Activated CD4-positive, alpha-beta memory T cell treated with anti-CD3 and anti-CD28 coated beads for 36 hours (primary cell): ENCODE measurements at places on chromosomes 4 and X. TPM values are rescaled to one million over a fixed set of nuclear protein-coding genes. Genes with fewer than 3 reads are reported as not detected.

Gene MAGEC2
- not detected for total RNA-seq

Gene TASL
- 1.1 TPM for total RNA-seq

Gene ZCCHC12
- total RNA-seq: 3.1 TPM

DNA sequence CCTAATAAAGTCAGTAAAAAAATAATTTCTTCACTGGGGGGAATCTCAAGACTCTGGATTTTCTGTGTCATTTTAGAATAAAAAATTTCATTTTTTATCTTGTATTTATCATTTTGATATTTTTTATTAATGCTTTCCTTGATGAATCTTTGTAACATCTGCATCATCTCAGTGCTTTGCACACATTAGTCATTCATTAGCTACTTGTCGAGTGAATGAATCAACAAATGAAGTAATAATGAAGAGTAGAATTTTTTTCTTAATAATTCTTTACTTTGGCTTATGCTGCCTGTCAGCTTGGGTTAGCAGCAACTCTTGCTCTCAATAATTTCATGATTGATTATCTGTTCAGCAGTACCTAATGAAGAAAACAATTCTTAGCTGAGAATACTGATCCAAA, 530.8 kb downstream of the GRXCR1 start:
- no peak for DNase-seq

- DNase-seq: no peak
Observed at GRCh38 chr4:130233377-130234047, 1137.6 kb downstream of the C4orf33 start.

DNA sequence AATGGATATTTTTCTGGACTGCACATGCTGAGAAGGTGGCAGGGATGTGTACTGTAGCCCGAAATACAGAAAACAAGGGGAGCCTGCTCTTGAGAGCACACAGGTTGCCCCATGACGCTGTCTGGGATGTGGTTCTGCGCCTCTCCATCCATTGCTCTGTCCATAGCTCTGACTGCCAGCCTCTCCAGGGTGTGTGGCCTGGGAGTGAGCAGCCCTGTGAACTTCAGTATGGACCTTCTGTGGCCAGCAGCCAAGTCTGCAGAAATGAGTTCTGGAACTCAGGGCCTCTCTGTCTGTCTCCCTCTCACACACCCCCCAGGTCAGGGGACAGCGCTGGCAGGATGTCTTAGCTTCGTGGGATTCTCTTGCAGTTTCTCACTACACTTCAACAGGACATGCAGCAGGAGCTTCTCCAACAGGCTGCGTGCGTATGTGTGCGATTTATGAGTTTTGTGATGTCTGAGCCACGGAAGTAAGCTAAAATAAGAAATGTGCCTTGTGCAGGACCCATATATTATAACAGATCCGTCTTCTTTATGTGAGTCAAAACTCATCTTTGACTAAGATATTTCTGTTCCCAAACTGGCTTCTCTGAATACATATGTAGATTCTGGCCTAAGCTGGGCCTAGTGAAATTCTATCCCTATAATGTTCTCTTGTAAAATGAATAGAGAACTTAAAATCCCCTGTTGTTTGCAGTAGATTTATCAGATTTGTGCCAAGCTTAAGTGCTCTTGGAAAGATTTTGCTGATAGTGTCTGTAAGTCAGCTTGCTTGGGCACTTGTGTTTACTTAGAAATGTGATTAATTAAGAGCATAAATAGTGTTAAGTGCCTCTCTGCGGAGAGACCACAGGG, 40.0 kb downstream of the PROM1 start:
- no peak for DNase-seq

DNA sequence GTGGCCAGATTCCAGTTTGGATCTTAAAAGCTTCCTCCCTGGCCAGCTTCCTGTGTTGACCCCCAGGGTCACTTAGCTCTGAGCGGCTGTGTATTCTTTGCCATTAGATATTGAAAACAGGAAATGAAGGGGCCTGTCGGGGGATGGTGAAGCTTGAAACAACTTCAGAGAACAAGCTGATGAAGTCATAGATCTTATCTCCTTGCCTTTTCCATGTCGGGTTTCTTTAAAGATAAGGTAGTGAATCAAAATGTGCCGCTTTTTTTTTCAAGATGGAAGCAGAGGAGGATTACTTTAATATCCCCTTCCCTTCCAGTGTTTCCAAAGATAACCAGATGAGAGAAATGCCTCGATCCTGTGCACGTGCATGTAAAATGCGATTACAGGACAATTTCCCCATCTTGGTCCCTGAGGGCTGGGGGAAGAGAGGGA, 508.5 kb downstream of the MID1IP1 start:
- peak; percentile 63 for DNase-seq
